ENCODE measurements at places on chromosomes 4 and X.

- no peak for DNase-seq
These were observed 307.9 kb upstream of the F9 start for GRCh38 chrX:139222511-139223200.

- DNase-seq, result no peak
These were observed 388.3 kb downstream of the PDGFC start for GRCh38 chr4:156583265-156583664.

GRCh38 chrX:56744996-56745395, 16.0 kb downstream of the NBDY start:
- DNase-seq, result no peak

DNA sequence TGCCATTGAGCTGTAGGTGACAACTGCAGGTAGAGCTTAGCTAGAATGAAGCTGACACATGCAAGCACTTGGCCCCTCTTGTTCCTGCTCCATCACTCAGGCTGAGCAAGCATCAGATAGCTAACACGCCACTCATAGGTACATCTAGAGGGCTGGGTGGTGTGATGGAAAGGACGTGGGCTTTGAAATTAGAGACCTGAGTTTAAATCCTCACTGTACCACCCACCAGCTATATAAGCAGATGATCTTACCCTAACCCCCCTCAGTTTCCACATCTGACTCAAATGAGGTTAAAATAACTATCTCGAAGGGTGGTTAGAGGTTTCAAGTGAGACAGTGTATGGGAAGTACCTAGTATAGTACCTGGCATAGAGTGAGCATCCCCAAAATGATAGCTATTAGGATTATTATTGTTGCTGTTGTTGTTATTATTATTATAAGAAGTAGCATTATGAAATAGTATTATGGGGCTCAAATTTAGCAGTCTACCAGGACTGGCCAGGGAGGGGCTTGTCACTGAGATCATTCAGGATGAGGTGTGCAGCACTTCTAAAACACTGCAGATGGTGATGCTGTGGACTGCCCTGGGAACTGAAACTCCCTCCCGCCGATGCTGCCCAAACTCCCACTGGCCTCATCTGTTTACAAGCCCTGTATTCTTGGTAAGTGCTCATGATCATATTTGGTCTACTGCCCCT, 59.0 kb downstream of the REELD1 start:
- no peak for DNase-seq

- no peak for DNase-seq
These were observed 89.5 kb downstream of the AASDH start for GRCh38 chr4:56297776-56298175.

GRCh38 chr4:86330961-86331742, 28.7 kb downstream of the MAPK10 start:
- DNase-seq, result no peak

DNA sequence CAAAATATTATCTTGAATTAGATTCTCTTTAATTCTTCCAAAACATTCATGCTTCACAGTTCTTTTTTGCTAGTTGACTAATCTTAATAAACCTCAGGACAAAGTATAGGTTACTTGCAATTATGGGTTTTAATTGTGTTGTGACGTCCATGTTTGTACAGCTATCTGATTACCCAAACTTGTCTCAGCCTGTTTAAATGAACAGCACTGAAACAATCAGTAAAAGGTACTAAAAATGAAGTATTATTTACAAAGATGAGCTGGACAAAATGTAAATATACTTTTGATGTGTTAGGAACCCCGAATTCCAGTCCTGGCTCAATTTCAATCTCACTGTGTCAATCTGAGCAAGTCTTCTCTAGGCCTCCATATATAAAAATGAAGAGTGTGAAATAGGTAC, 57.4 kb upstream of the SLC6A14 start:
- no peak for DNase-seq

DNA sequence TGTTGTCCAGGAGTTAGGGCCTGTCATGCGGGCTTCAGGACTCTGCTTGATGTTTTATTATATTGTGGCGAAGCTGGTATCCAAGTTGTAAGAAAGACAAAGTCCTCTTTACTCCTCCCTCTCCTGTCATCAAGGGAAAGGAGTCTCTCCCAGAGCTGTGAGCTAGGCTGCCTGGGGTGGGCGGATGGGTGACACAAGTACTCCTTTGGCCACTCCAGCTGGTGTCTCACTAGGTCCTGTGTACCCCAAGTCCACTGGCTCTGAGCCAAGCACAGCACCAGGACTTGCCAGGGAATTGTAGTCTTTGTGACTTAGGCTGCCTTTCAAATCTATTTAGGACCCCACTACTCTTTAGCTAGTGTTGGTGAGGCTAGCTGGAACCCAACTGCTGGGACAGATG, 36.7 kb upstream of the RPS6KA6 start:
- no peak for DNase-seq

GRCh38 chr4:74437866-74438265, 7.1 kb upstream of the AREG start:
- no peak for DNase-seq

DNA sequence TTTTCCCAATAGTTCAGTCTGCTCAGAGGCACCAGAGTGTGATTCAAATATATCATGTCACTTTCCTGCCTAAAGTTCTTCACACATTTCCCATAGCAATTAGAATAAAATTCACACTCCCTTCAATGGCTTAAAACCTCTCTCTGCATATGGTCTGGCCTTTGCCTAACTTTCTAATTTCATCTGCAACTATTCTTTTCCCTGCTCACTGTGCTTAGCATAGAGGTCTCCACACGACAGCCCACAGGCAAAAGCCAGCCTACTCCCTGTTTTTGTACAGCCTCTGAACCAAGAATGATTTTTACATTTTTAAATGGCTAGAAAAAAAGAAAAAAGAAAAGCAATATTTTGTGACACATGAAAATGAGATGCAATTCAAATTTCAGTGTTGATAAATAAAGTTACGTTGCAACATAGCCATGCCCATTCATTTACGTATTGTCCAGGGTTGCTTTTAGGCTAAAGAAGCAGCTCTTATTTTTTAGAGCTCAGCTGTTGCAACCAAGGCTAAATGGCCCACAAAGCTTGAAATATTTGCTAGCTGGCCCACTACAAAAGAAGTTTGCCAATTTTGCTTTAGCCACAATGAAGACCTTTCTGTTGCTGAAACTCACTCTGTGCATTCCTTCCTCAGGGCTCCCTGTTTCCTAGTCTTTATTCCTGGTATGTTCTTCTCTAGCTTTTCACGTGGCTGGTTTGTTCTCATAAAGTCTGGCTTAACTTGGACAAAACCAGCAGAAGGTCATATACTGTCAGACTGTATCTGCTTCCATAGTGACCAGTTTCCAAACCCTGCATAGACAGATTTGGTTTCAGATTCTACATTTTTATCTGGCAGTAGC, 26.6 kb upstream of the IRF2 start:
- no peak for DNase-seq

DNA sequence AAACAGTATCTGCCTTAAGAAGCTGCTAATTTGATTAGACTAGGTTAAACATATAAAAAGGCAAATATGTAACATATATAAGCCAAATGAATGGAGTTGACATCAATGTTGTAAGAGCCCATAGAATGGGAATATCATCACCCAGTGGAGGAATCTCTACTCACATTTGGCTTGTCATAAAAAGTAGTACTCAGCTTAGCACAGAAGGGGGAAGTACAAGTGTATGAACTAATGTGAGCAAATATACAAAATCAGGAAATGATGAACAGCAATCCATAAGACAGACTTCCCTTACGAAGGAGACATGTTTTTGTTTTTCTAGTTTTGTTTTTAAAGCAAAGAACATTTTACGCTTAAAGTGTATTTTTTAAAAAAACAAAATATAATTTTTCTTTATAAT, 74.9 kb downstream of the MAB21L2 start:
- DNase-seq, result no peak

DNA sequence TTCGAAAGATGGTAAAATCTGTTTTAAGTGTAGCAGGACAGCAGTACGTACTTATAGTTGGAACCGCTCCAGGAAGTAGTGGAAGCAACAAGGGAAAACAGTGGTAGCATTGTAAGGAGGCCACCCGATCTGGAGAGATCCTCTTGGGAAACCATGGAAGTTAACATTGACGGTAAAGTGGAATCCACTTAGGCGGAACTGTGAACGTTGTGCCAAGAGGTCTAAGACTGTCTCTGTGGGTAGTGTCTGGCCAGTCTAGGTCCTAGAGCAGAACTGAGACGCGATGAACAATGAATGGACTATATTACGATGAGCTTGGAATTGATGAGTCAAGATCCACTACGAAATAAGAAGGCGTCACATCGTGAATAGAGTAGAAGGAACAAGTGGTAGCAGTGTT, 124.0 kb downstream of the TENM3 start:
- peak; percentile 2 for DNase-seq

GRCh38 chr4:109683621-109684253, 19.5 kb downstream of the CASP6 start:
- no peak for DNase-seq

- no peak for DNase-seq
These were observed 133.3 kb upstream of the MBNL3 start for GRCh38 chrX:132622130-132622529.

DNA sequence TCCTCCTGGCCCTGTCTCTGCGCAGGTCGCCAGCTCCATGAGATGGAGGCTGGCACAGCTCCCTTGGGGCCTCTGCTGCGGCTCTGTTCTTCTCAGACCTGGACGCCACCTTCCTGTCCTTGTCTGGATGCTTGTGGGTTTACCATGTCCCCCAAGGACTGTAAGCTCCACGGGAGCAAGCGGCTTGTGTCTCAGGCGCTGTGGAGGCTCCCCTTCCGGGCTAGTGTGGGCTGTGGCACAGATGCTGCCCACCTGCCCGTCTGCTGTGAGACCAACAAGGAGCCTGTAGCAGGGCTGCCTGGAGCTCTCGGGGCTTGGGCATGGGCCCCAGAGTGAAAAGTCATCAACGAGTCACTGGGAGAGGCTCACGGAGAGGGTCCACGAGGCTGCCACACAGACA, 25.2 kb downstream of the NAT8L start:
- no peak for DNase-seq

GRCh38 chr4:77451530-77451929, 154.1 kb upstream of the CXCL13 start:
- no peak for DNase-seq

GRCh38 chr4:25913056-25913850, 767 bp upstream of the SMIM20 start:
- no peak for DNase-seq

DNA sequence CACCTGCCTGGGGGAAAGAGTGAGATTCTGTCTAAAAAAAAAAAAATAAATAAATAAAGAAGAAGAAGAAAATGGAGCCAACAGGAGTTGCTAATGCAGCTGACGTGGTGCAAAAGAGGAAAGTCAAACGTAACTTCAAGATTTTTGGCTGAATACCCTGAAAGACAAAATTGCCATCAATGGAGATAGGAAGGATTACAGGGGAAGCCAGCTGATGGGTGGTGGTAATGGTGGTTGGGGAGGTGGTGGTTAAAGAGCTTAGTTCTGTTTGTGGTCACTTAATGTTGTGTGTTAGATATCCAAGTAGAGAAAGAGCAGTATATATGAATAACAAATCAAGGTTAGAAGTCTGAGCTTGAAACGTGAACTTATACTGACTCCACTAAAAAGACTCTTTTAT, 225.4 kb downstream of the ARHGAP24 start:
- no peak for DNase-seq

DNA sequence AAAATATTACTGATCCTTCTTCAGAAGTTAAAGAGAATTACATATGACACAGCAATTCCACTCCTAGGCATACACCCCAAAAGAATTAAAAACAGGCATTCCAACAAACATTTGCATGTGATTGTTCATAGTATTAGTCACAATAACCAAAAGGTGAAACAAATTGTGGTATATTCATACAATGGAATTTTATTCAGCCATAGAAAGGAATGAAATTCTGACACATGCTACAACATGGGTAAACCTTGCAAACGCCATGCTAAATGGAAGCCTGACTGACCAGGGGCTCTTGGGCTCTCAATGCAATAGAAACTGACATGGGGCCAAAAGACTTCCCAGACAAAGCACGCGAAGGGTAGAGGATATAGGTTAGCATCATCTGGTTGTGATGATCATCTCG, 62.1 kb upstream of the S100G start:
- no peak for DNase-seq

DNA sequence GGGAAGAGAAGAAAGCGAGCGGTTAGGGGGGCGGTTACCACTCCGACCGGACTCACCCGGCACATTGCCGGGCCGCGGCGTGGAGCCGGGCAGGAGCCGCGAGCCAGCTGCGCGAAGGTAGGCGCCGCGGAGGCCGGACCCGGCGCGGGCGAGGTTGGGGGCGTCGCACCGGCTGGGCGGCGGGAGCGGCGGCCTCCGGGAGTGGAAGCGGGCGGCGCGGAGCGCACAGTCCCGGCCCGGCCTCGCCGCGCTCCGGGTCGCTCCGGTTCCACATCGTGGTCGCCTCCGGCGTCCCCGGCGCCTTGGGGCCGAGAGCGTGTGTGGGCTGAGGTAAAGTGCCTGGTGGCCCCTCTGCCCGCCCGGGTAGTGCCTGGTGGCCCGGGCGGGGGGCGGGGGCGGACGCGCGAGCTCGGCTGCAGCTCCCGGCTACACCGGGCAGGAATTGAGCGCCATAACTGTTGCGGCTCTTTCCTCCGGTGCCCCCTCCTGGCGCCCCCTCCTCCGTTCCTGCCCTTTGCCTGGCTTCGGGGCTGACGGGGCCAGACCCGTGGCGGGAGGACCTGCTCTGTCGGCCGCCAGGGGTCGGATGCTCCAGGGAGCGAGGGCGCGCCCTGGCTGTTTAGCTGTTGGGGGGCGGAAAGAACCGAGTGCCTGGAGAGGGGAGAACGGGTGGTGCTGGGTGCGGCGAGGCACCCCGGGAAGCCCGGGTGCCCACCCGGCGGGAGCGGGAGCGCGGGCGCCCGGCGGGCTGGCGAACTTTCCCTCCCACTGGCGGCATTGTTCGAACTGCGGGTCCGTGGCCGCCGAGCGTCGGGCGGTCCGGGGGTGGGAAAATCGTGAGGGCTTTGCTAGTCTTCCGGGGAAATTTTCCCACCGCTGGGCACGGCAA, 626 bp downstream of the JADE3 start:
- DNase-seq, result no peak

DNA sequence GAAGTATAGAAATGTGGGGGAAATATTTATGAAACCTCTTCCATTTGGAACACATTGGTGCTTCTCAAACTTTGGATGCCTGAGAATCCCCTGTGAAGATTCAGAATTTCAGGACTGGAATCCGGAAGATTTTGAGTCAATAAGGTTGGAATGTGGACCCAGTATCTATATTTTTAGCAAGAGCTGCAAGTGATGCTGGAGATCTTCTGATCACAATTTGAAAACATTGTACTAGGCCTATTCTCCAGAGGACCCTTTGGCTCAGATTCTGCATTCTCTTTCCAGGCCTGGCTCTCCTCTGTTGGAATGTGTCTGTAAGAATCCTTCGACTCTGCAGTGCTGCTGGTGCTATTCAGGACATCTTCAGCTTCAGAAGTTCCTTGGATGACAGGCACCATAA, 2.4 kb upstream of the PKD2 start:
- DNase-seq, result no peak

- DNase-seq, result no peak
These were observed 386.0 kb upstream of the FAT1 start for GRCh38 chr4:187109636-187110035.
